GOT3 (cell line): ENCODE measurements at places on chromosomes 12 and 14.

GRCh38 chr14:104144453-104144790, 6.0 kb downstream of the KIF26A start:
- DNase-seq, result no peak

- DNase-seq, result no peak
Measured at GRCh38 chr12:87274594-87275245, 754.5 kb downstream of the C12orf50 start.

DNA sequence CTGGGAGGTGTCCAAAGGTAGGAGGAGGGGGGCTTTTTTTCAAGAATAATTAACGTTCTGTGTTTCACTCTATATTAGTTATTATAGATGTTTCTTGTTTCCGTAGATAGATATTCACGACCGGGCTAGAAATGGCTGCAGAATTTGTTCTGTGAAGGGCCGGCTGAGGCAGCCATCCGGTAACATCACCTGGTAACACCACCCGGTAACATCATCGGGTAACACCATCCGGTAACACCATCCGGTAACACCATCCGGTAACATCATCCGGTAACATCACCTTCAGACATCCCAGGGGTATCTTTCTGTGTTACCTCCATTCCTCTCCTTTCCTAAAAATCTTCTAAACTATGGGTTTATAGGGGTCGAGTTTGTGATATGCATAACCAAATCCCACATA, 1336.7 kb upstream of the TMEM132C start:
- no peak for DNase-seq

GRCh38 chr14:92463141-92463540, 50.4 kb upstream of the RIN3 start:
- no peak for DNase-seq

GRCh38 chr12:17108877-17109541, 503.0 kb upstream of the LMO3 start:
- no peak for DNase-seq

DNA sequence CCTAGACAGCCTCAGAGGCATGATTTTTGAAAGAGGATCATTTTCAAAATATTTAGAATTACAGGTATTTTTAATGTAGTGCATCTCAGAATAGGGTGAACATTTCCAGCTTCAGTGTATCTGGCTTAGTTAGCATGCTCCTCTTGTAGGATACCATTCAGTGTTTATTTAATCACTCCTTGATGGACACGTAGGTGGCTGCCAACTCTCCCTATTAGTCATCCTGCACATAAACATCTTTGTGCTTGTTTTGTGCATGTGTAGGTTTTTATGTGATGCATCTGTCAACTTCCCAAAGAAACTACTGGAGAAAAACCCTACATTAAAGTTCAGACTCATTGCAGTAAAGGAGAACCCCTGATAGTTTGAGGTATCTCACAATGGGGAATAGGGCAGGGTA, 52.5 kb upstream of the RBM19 start:
- no peak for DNase-seq

GRCh38 chr14:95620659-95621059, 65.6 kb upstream of the TCL1B start:
- no peak for DNase-seq

GRCh38 chr12:9509464-9510161, 98.1 kb downstream of the KLRB1 start:
- DNase-seq, result no peak

- DNase-seq, result no peak
Measured at GRCh38 chr14:96173636-96174475, 30.8 kb upstream of the BDKRB2 start.

GRCh38 chr12:21813125-21813524, 38.6 kb upstream of the KCNJ8 start:
- no peak for DNase-seq

- no peak for DNase-seq
Measured at GRCh38 chr12:45928309-45928708, 62.1 kb downstream of the SCAF11 start.

DNA sequence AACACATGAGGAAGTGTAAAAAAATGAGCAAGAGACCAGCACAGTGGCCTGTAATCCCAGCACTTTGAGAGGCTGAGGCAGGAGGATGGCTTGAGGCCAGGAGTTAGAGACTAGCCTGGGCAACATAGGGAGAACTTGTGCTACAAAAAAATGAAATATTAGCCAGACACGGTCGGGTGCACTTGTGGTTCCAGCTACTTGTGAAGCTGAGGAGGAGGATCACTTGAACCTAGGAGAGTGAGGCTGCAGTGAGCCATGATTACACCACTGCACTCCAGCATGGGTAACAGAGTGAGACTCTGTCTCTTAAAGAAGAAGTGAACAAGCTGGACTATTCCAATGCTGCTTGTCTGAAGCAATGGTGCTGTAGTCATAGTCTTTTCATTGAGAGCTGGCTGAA, 36.3 kb upstream of the MAP3K9 start:
- no peak for DNase-seq

DNA sequence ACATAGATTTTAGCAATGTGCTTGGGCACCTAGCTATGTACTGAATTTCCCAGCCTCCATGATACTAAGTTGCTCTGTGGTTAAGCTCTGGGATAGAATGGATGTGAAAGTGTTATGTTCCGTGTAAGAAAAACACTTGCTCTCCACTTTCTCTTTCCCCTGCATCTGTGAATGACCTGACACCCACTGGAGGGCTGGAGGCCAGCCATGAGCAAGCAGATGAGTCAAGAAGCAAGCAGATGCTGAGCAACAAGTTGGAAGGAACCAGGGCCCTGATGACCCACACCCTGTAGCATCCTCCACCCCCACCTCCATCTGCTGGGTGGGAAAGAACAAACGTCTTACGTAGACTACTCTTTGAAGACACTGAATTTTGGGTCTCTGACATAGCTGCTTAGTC, 56.6 kb downstream of the EID3 start:
- no peak for DNase-seq

- no peak for DNase-seq
Measured at GRCh38 chr12:127063339-127064072, 1203.5 kb upstream of the TMEM132C start.

- DNase-seq, result peak; percentile 94
Measured at GRCh38 chr12:39723831-39724230, 104.2 kb upstream of the ABCD2 start.

- DNase-seq, result no peak
Measured at GRCh38 chr14:65531148-65531547, 118.6 kb downstream of the FUT8 start.

DNA sequence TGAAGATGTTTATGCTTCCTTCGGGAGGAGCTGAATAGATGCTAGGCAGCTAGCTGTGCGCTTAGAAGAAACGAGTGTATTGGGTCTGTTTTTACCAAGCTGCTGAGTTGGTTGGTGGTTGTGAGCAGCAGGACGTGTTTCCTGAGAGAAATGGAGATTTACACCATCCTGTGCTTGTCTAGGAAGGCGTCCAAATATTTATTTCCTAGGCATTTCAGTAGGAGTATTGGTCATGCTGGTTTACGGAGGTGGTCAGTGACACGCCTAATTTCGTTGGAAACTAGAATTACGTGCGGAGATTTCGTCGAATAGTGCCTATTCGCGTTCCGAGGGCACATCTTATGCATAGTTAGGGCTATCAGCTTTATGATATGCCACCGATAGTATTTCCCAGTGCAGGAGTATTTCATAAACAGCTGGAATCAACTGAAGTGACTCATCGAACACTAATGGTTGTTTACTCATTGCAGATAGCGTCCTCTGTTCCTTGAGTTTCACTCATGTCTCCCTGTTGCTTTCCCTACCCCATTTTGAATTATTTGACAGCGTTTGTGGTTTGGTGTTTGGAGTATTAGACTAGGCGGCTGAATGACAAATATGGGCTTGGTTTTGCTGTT, 780 bp downstream of the TBC1D15 start:
- no peak for DNase-seq

GRCh38 chr12:57630891-57631433, 2.0 kb downstream of the B4GALNT1 start:
- no peak for DNase-seq

GRCh38 chr12:109729801-109730200, 16.2 kb downstream of the FAM222A start:
- DNase-seq, result no peak

- no peak for DNase-seq
Measured at GRCh38 chr14:90573385-90574105, 176.7 kb downstream of the CALM1 start.

DNA sequence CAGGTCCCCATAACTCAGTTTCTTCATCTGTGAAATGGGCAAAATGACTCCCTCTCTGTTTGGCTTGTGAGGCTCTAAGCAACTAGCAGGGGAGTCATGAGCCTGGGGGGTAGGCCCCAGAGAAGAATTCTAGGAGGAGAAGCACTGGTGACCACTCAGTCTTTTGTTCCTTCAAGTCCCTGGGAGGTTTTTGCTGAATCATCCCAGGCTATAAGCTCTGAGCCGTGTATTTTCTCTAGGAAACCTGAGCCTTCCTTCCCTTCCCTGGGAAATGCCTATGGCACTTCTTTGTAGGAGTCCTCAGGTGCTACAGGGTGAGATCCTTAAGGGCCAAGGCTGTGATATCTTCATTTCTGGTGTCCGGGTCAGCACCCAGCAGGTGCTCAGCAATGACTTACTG, 4.5 kb downstream of the RPH3A start:
- no peak for DNase-seq

- DNase-seq, result no peak
Measured at GRCh38 chr12:75954041-75954440, 77.5 kb downstream of the PHLDA1 start.

DNA sequence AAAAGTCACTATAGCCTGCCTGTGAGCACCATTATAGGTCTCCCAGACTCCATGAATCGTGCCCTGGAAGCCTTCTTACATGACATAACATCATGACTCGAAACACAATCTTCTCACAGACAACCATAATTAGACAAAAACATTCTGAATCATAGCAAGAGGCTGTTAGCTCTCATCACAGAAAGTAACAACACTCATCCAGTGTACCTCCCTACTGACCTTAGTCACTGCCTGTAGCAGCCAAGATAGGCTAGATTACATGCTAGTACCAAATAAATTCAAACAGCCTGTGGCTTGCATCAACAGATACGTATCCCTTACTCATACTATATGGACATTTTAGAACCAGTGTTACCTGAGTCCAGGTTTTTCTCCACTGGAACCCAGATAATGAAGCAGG, 663.8 kb upstream of the FOXG1 start:
- no peak for DNase-seq

DNA sequence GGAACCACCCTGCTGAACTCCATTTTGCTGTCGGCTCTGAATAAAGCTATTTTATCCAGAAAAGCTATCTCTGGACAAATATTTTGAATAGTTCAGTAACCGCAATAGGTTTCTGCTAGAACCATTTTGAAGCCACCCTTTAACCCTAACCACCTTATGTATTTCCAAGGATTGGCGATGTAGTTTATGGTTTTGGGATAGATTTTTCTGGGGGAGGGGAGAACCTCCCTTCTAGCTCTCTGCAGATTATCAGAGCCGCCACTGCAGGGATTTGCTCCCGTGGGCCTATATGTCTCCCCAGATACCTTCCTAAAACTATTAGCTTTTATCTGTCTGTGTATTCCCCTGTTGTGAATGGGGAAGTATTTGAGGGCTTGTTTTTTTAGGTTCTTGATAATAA, 1.8 kb upstream of the TUBA1B start:
- no peak for DNase-seq

DNA sequence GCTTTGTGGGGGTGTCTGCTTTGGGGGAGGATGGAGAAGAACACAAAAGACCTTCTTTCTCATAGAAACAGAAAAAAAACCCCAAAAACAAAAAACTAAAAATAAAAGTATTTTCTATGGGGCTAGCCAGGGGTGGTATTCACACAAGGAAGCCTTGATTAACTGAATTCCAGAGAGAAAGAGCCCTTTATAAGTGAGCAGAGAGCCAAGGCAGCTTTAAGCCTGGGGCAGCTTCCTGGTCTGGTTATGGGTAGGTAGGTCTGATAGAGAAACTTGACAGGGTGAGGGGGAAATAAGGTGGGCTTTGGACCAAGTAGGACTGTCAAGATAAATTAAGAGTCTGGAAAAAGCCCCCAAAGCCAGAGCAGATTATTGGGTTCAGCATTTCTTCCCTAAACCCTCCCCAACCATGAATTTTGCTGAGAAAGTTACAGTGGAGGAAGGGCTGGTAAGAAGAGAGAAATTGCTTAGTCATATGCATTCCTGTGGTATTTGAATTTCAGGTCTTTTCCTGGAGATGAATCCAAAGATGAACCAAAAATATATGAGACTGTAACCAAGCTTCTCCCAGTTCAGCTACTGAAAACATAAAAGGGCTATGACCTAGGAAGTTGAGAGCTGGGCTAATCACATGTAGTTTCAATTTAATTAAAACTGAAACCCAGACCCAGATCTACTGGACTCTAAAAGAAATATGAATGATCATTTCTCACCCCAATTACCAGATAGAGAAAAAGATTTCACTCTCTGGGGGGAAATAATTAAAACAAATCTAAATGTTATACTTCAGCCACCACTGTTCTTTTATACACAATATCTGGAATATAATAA, 144.8 kb downstream of the TBC1D30 start:
- DNase-seq, result no peak

DNA sequence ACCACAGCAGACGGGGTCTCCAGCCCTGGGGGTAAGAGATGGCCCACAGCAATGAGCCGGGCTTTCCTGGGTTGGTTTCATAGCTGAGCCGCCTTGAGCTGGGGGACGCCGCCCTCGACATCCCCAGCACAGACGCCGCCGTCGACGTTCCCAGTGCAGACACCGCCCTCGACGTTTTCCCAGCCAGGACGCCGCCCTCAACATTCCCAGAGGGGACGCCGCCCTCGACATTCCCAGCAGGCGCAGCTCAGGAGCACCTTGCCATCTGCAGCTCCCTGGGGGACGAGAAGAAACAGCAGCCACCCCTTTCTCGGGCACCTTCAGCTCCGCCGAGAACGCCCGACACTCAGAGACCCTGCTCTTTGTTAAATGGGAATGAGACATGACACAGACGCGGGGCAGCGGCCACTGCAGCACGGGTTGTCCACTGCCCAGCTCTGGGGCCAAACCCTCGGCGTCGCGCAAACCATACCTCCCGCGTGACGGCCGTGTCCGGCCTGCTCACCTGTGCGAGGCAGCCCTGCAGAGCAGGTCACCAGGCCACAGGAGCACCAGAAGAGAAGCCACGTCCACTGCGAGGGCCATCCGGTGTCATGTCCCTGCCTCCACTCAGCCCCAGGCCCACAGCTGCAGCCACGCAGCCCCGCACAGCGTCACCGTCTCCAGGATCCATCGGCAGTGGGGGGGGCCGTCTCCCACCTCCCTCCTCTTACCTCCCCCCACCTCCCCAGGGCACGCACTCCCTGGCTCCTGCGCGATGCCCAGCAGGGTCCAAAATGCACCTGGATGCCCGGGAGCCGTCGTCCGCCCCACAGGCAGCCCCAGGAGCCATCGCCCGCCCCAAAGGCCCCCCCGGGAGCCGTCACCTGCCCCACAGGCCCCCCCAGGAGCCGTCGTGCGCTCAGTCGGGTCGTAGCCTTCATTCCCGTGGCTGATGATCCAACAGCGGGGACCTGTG, 77.4 kb upstream of the GALNT9 start:
- no peak for DNase-seq

GRCh38 chr12:49470986-49471385, 67.8 kb upstream of the KCNH3 start:
- DNase-seq, result no peak
